ENCODE measurements at places on chromosomes 2 and 18.

GRCh38 chr2:73701968-73702665, 35.0 kb downstream of the TPRKB start:
- no peak for DNase-seq

DNA sequence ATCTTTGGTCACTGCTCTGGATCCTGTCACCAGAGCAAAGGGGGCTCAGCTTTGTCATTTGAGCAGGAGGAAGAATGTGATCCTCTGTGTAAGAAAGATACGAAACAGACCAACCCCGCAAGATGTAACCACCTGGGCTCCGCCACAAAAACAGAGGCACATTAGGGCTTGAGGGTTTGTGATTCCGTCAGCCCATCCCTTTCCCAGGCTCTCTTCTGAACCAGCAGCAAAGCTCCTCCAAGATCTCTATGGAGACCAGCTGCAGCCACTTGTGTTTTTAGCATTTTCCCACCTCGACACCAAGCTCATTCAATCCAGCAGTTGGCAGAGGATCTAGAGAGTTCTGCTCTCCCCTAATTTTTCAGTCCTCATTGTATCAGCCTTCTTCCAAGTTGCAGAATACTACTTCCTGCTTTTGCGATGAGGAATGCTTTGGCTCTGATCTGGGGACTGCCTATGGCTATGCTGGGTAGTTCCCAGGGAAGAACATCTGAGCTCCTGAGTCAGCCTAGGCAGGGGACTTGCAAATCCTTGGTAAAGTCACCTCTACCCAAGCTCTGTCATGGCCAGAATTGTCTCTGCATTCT, 139.6 kb upstream of the RAB12 start:
- DNase-seq: no peak

DNA sequence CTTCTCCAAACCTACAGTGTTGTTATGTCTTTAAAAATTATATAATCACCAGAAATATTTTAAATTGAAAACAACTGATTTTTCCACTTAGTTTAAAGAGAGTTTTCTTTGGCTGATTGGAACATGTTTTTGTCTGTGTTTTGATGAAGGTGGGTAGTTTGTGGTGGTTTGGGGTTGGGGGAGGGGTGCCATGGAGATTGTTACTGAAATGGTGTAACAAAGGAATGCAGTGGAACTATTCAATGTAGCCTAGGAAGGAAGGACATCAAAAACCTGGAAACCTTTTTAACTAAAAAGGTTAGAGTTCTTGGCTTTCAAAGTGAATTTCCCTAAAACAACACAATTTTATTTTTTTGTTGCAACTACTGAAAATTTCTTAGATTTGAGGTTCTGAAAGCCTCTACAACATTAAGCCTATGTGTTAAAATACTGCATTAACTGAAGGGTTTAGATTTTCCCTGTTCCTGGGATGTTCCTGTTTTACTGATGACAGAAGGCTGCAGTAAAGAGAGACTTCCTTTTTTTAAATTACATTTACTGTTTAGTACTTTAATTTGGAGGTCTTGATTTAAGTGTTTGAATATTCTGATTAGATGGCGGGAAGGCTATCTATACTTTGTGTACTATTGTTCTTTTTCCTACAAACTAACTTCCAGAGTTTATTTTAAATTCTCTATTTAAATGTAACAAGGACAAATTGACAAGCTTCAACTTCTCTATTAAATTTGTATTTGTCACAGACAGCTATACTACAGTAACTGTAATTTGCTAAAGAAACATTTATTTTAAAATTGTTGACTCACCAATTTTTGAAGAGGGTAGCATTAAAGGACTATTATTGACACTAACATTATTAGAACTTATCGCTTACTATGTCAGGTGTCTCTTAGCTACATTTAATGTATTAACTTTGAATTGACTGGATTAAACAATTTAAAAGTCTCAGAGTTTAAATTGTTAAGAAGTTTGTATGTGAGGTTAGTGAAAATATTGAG, 87.7 kb downstream of the LIMS1 start:
- DNase-seq: no peak

- DNase-seq: no peak
Observed at GRCh38 chr2:164917296-164917903, 37.9 kb downstream of the SLC38A11 start.

- DNase-seq: no peak
Observed at GRCh38 chr18:7334973-7335568, 104.2 kb downstream of the LRRC30 start.

DNA sequence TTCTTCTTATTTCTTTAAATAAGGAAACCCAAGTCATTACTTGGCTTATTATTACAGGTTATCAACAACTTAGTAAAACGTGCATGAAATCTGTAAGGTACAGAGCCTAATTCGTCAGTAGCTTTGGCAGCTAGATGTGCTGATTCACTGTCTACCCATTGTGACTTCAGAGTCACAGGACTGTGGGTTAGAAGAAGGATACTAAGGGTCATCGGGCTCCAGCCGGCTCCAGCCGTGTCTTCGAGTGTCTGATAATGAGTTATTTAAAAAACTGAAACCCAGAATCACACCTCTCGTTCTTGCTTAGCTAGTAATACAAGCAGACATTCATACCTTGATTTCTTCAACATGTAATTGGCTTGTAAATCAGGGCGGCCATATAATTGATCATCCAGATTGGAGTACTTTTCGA, 170.5 kb downstream of the FMNL2 start:
- no peak for DNase-seq

- DNase-seq: no peak
Observed at GRCh38 chr2:110807522-110807921, 75.1 kb downstream of the ACOXL start.
